ENCODE measurements at places on chromosomes 6 and 20.
A peak's percentile ranks its signal among the peaks of the same experiment; 100 is the strongest.

- no peak for DNase-seq
Observed at GRCh38 chr6:113359155-113360140, 497.7 kb upstream of the MARCKS start.

- peak; percentile 95 for DNase-seq
Observed at GRCh38 chr6:134288538-134289203, 29.2 kb downstream of the SGK1 start.

DNA sequence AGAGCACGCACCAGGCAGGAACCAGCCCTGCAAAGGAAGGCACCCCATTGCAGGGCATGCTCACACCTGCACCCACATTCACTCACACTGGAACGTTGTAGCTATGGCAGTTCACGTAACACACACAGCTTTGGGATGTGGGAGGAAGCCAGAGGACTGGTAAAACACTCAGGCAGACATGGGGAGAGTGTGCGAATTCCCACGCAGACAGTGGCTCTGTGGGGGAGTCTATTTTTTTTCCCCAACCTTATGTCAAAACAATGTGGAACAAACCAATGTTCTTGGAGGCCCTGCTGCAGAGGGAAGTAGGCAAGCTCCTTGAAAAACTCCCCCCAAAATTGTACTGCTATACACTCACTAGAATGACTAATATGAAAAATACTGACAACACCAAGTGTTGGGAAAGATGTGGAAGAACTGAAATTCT is 91.0 kb downstream of the PPP1R14C start:
- DNase-seq: no peak

GRCh38 chr20:32068174-32068573 is 16.1 kb downstream of the HCK start:
- no peak for DNase-seq

- no peak for DNase-seq
Observed at GRCh38 chr20:5567644-5568043, 182.6 kb upstream of the SHLD1 start.

DNA sequence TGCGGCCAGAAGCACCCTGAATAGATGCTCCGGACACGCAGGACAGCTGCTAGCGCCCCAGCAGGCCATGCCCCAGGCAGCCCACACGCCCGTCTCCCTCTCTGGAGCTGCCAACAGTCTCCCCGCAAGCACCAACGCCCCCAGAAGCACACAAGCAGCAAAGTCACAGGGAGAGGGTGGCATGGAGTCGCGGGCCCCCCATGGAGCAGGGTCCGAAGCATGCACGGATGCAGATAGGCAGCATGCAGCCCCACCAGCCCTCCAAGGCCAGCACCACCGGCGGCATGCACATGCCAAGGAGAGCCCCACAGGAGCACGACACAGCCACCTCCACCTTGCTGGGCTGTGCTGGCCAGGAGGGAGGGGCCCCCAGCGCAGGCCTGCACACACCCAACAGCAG is 53.8 kb downstream of the KCNQ2 start:
- DNase-seq: no peak

DNA sequence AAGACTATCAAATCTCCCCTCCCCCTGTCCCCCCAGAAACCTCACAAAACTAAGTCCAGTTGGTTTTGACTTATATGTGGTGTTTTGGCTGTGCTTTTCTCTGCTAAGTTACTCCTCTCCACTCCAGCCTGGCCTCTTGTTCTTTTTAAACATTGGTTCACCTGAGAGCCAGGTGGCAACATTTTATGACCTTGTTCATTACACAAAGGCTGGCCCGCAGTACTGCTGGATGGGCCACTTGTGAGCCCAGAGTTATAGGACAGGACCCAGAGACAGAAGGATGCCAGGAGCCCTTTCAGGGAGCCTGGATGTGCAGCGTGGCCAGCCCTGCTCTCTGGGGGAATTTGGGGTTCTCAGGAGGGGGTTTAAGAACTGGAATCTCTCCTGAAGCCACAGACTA is 90.0 kb downstream of the RAMACL start:
- DNase-seq: no peak

- peak; percentile 73 for DNase-seq
Observed at GRCh38 chr20:50724851-50725723, 6.3 kb upstream of the PARD6B start.
